Activated T-cell treated with anti-CD3 and anti-CD28 coated beads, Interleukin-2, amount 50 U/mL, for 72 hours (primary cell): ENCODE measurements at places on chromosomes 6 and 20.

DNA sequence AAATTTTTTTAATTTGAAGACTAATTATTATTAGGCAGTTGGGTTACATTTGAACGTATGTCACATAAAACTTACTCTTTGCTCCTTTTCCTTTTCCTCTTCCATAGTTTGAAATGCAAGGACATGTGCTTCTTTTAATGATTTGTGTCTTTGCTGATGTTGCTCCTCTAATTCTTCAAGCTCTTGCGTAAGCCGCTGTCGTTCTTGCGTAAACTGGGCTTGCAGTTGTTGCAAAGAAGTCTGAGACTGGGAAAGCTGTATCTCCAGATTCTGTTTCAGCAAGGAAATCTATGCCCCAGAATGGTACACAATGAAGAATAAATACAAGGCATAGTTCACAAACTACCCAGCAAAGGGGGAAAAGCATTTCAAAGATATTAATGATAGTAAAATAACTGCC is 45.1 kb upstream of the MCM9 start:
- no peak for DNase-seq

GRCh38 chr6:21404577-21404976 is 189.0 kb upstream of the SOX4 start:
- no peak for DNase-seq

- no peak for DNase-seq
These were observed 44.1 kb upstream of the EDN1 start for GRCh38 chr6:12245763-12246718.

- DNase-seq: no peak
These were observed 81.9 kb upstream of the RREB1 start for GRCh38 chr6:7025861-7026260.

DNA sequence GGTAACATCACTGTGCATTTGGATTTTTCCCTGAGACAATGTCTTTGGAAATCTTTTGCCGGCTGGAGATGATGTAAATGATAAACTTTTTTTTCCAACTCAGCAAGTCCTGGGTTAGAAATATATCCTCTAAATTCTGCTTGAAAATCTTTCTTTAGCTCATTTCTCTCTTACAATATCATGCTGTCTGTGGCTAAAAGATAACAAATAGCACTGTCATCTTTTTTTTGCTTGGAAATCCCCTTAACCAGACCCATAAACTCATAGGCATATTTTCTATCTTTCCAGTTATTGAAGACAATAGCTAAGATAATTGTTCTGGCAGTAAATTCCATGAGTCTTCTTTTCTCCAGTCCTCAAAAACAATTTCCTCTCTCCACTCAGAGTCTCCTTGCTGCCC is 481.5 kb downstream of the NKAIN2 start:
- DNase-seq: no peak

- DNase-seq: no peak
These were observed 49.3 kb downstream of the GFRA4 start for GRCh38 chr20:3613821-3614440.

DNA sequence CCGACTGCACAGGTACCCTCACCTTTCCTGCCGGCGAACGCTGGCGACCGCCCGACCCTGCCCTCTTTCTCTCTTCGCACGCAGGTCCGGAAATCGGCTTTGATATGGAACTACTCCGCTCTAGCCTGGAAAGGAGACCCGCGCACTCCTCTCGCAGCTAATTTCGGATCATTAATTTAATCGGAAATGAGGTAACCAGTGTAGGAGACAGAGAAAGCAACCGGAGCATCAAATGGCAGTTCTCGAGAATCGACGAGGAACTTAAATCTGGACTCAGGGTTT is 949 bp upstream of the ATXN1 start:
- DNase-seq: no peak

GRCh38 chr6:28757429-28758045 is 166.2 kb downstream of the TRIM27 start:
- no peak for DNase-seq
